ENCODE measurements at places on chromosomes 13 and 19.

- DNase-seq: no peak
Measured at GRCh38 chr13:109652531-109652930, 133.9 kb downstream of the IRS2 start.

- peak; percentile 39 for DNase-seq
Measured at GRCh38 chr13:48595431-48596429, 58.0 kb upstream of the CYSLTR2 start.

DNA sequence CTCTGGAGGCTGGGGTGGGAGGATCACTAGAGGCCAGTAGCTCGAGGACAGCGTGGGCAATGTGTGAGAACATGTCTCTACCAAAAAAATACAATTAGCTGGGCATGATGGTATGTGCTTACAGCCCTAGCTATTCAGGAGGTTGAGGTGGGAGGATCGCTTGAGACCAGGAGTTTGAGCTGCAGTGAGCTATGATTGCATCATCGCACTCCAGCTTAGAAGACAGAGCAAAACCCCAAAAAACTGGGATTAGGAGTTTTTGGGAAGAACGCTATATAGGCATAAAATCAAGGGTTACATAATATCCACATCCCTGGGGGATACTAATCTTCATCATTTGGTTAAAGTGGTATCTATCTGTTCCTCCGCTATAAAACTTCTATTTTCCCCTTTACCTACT is 155.5 kb downstream of the CACNA1A start:
- DNase-seq: no peak

DNA sequence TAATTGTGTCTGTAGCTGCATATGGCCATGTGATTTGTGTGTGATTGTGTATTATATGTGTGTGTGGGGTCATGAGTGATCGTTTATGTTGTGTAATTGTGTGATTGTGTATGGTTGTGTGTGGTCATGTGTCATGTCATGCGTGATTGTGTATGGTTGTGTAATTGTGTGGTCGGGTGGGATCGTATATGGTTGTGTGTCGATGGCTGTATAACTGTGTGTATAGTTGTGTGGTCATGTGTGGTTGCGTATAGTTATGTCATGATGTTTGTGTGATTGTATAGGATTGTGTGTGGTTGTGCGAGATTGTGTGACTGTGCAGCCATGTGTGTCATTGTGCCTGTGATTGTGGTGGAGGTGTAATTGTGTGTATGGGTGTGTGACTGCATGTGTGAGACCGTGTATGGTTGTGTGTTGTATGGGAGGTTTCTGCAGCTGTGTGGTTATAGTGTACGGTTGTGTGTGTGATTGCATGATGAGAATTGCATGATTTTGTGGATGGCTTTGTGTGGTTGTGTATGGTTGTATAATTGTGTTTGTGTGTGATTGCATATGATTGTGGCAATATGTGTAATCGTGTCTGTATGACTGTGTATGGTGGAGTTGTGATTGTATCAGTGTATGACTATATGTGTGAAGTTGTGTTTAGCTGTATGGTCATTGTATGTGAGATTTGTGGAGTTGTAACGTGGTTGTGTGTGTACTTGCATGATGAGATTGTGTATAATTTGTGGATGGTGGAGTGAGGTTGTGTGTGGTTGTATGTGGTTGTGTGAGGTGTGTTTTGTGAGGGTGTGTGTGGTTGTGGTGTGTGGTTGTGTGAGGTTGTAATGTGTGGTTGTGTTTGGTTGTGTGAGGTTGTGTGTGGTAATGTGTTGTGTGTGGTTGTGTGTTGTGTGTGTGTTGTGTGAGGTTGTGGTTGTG is 2.2 kb downstream of the TMPRSS9 start:
- DNase-seq: no peak

DNA sequence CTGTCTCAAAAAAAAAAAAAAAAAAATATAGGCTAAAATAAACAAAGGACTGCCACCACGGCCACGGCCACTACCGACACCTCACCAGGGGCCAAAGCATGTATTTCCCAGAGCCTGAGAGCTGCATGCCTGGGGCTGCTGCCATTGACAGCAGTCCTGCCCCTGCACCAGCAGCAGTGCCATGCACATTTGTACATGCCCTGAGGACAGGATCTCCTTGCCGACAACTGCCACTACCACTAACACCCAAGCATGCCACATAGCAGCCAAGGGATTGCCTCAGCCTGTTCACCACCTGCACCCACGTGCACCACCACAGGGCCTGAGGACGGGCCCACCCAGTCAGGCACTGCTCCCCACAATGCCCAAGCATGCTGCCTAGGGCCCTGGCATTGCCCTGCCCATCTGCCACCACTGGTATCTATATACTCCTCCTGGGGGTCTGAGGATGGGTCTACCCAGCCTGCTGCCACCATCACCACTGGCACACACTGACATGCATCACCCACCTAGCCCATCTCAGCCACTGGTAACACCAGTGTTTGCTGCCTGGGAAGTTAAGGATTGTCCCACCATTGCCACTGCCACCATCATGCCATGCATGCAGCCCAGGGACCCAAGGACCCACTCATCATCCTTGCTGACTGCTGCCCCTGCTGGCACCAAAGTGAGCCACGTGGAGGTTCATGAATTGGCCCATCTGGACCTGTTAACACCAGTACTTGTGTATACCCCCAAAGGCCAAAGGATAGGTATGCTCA is 10.6 kb upstream of the NUP62 start:
- DNase-seq: no peak

DNA sequence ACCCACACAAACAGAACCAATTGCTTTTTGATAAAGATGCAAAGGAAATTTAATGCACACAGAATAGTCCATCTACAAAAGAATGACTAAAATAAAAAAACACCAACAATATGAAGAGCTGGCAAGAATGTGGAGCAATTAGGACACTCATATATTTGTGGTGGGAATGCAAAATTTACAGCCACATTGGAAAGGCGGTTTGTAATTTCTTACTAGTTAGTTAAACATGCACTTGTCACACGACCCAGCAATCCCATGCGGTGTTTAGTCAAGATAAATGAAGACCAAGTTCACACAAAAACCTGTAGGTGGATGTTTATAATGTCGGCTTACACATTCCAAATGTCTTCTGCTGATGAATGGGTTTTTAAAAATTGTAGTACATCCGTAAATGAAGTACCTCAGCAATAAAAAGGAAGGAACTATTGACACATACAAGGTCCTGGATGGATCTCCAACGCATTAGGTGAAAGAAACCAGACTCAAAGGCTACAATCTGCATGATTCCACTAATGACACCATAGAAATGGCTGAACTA is 5.2 kb downstream of the GRTP1 start:
- no peak for DNase-seq

GRCh38 chr19:50830266-50831025 is 2.9 kb downstream of the KLK15 start:
- DNase-seq: no peak

DNA sequence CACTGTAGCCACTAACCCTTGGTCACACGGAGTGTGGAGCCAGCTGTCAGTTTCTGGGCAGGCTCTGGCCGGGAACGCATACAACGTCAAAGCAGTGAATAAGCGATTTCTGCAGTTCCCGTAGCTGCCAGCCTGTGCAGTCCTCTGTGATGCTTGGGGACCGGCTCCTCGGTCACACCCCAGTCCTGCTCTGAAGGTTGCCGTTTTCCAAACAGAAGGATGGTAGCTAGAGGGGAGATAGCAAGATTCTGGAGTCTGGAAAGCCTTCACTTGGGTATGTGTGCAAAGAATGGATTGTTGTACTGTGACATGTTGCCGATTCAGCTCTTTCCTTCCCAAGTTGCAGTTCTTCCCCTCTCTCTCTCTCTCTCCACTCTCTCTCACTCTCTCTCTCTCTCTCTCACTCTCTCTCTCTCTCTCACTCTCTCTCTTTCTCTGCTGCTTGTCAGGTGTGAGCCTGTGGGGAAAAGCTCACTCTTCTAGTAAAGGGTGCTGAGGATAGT is 38.7 kb upstream of the C1QTNF9 start:
- DNase-seq: peak; percentile 46

- no peak for DNase-seq
Measured at GRCh38 chr13:114230575-114230974, 4.1 kb upstream of the CDC16 start.

- no peak for DNase-seq
Measured at GRCh38 chr19:33388725-33389420, 15.4 kb downstream of the CEBPG start.

DNA sequence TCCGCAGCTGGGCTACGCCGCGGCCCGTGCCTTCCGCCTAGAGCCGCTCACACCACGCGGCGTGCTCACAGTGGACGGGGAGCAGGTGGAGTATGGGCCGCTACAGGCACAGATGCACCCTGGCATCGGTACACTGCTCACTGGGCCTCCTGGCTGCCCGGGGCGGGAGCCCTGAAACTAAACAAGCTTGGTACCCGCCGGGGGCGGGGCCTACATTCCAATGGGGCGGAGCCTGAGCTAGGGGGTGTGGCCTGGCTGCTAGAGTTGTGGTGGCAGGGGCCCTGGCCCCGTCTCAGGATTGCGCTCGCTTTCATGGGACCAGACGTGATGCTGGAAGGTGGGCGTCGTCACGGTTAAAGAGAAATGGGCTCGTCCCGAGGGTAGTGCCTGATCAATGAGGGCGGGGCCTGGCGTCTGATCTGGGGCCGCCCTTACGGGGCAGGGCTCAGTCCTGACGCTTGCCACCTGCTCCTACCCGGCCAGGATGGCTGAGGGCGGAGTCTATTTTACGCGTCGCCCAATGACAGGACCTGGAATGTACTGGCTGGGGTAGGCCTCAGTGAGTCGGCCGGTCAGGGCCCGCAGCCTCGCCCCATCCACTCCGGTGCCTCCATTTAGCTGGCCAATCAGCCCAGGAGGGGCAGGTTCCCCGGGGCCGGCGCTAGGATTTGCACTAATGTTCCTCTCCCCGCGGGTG is 7.4 kb downstream of the DBP start:
- DNase-seq: no peak

DNA sequence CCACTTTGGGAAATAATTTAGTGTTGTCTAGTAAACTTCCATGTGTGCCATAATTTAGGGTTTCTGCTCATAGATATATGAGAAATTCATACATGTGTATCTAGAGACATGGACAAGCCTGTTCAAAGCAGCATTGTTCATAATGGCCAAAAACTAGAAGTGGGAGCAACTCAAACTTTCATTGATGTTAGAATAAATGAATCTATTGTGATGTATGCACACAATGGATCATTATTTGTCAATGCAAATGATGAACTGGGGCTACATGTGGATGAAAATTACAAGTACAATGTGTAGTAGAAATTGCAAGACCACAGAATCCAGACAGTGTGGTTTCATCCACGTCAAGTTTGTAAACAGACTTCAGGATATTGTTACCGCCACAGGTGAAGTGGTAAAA is 284.7 kb downstream of the SLC7A1 start:
- DNase-seq: no peak

DNA sequence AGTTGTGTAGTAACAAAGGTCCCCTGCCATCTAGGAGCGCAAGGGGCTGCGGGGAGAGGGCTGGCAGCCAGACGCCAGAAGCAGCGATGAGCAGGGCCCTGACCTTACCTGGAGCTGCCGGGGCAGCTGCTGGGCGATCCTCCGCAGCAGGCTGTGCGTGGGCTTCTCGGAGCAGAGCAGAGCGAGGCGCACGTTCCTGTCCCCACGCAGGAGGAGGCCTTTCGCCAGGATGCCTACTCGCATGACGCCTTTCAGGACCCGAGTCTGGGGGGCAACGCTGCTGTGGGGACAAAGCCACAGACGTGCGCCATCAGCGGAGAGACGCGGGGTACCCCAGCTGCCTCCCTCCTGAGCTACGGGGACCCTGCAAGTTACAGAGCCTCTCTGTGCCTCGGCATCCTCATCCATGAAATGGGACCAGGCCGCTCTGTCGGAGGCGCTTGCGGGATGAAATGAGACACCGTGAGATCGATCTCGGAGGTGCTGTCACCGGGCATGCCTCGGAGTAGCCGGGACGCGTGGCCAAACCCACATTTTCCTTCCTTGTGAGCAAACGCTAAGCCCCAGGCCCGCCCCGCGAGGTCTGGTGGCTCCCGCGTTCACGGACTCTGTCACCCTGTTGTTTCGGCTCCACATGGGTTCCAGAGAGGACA is 30.5 kb upstream of the MATK start:
- no peak for DNase-seq

- DNase-seq: no peak
Measured at GRCh38 chr19:44876930-44877535, 14.0 kb upstream of the TOMM40 start.

DNA sequence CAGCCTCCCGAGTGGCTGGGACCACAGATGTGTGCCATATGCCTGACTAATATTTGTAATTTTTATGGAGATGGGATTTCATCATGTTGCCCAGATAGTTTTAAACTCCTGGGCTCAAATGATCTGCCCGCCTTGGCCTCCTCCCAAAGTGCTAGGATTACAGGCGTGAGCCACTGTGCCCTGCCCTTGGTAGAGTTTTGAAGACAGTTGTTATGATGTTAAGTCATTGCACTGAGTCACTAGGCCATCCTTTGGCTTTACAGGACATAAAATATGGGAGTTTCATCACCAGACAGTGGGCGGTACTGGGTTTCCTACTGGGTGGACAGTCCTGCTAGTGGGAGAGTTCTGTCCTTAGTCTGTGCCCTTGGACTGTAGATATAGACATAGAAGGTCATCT is 282.5 kb downstream of the ATP8A2 start:
- DNase-seq: no peak

DNA sequence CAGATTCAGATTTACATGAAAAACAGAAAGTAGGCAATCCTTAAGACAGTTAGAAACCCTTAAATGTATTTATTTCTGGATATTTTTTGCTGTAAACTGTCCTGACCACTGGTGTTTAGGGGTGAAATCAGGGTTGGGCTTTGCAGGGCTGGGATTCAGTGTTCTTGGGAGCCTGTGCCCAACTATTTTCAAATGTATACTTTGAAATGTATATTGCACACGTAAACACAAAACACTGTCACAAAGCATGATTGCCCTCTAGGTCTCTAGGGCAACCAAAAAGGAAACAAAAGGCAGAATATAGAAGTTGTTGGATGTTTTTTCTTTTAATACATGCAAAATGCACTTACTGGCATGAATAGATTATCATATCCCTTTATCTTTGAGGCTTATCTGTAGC is 1185.4 kb downstream of the DIAPH3 start:
- DNase-seq: no peak

DNA sequence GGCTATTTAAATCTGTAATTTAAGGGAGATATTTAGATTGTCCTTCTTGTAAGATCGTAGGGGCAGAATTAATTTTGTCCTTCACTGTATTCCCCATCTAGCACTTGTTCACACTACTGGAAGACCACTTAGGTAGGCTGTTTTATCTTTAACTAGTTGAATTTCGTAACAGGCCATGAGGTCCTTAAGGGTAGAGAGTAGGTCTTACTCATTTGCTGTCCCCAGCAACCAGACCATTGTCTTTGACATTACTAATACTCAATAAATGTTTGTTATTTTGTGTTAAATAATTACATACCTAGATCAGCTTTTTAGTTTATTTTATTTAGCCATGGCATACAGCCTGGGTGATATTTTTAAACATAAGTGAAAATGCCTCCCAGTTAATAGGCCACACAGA is 177.1 kb downstream of the PCCA start:
- DNase-seq: no peak

All from stimulated activated CD4-positive, alpha-beta T cell treated with anti-CD3 and anti-CD28 coated beads, Interleukin-4, amount 100 ng/mL, for 1 hour (primary cell).